Purkinje cell (primary cell): ENCODE measurements at places on chromosomes 13 and 19. TPM values are rescaled to one million over a fixed set of nuclear protein-coding genes. Genes with fewer than 3 reads are reported as not detected.

The KLK10 gene
- 0.16 and 3.9 TPM in 2 replicates for polyA plus RNA-seq

The IGFL1 gene
- polyA plus RNA-seq = not detected in 2 replicates

The DNAAF3 gene
- polyA plus RNA-seq = 0.99 TPM in 1 of 2 replicates, not detected in the other

The KIR2DL1 gene
- not detected in 2 replicates for polyA plus RNA-seq

The GNG7 gene
- polyA plus RNA-seq = 5.0 and 6.7 TPM in 2 replicates

The KCTD12 gene
- 377 and 553 TPM in 2 replicates for polyA plus RNA-seq

The PLK5 gene
- 0.23 TPM in 1 of 2 replicates, not detected in the other for polyA plus RNA-seq

The ZNF418 gene
- 1.4 and 3.7 TPM in 2 replicates for polyA plus RNA-seq

The CNFN gene
- polyA plus RNA-seq = 10.5 and 29.7 TPM in 2 replicates

The MBD3L2 gene
- polyA plus RNA-seq = not detected in 2 replicates

The ZNF98 gene
- 6.9 and 12.6 TPM in 2 replicates for polyA plus RNA-seq

The ADPRHL1 gene
- polyA plus RNA-seq = 6.3 and 9.8 TPM in 2 replicates

The PRKCSH gene
- 13.8 and 37.1 TPM in 2 replicates for polyA plus RNA-seq

The ZNF493 gene
- polyA plus RNA-seq = 43.5 and 43.6 TPM in 2 replicates

The LIM2 gene
- polyA plus RNA-seq = not detected in 2 replicates
